Amniotic stem cell (primary cell): ENCODE measurements at places on chromosomes 12 and 14.

DNA sequence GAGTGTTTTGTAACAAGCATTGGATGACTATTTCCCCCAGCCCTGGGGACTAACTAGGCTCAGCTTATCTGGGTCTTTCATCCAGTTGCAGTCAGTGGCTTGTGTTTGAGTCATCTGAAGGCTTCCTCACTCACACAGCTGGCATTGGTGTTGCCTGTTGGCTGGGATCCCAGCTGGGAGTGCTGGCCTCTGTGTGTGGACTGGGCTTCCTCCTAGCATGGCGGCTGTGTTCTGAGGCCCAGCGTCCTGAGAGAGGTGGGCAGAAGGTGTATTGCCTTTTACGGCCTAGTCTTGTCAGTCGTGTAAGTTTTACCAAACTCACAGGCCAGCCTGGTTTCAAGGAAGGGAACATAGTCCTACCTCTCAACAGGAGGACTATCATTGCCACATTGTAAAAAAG, 28.3 kb upstream of the PPP2R5C start:
- no peak for DNase-seq

DNA sequence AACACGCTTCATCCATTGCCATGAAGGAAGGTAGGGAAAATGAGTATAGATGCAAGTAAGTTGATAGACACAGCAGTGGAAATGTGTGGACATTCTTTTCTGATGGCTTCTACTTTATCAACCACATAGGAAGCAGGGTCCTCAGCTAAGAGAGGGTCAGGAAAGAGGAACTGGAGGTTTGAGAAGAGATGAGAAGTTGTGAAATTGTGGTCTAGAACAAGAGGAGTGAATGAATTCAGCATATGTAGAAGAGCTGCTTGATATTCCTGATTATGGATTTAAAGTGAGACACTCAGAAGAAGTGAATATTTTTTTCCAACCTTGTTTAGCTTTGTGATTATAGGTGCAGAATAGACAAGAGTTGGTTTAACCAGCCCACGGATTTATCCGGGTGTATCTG, 128.5 kb downstream of the SLC15A5 start:
- DNase-seq = no peak

DNA sequence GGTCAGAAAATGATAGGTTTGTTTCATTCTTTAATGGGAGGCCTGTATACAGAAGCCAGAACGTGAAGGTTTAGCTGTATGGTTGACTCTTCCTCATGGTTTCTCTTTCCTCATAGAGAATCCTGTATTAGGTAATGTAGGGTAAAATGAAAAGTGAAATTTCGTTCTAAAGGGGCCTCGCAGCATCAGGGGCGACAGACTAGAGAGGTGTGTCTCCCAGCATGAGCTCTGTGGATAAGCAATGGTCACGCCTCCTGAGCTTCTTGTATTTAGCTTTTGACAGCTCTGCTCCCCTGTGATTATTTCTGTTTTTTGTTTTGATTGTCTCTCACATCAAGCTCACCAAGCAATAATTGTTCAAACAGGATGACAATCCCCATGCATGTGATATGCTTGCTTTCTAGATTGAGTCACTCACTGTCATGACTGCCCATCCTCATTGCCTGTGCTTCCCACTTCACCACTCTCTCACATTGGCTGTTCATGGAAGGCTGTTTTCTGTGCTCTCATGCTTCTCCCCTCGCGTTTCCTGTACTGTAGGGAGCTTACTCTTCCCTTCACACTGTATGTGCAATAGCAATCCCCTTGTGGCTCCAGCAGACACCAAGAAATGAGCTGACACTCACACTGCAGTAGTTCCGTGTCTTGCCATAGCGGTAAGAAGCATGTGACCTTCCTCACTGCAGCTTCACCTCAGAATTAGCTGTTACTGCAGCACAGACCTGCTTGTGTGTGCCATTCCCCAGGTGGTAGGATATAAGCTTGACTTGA, 44.0 kb downstream of the RAD52 start:
- no peak for DNase-seq

GRCh38 chr14:72528059-72528862, 365.6 kb downstream of the DPF3 start:
- no peak for DNase-seq

GRCh38 chr12:103687253-103687652, 100.2 kb downstream of the STAB2 start:
- no peak for DNase-seq

DNA sequence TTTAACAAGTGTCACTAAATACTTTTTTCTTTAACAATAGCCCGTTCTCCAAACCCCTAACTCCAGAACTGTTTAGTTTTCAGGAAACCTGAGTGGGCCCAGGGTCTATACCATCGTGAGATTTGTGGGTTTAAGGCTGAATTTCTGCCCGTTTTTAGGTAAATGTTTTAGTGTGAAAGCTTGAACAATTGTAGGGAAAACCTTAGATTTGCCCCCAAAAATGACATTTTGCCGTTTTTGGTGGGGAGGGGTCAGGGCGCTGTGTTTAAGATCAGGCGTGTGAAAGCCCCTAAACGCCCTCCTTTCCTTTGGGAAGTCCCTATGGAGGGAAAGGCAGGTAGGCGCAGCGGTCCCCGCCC, 320 bp upstream of the PRPF39 start:
- no peak for DNase-seq

DNA sequence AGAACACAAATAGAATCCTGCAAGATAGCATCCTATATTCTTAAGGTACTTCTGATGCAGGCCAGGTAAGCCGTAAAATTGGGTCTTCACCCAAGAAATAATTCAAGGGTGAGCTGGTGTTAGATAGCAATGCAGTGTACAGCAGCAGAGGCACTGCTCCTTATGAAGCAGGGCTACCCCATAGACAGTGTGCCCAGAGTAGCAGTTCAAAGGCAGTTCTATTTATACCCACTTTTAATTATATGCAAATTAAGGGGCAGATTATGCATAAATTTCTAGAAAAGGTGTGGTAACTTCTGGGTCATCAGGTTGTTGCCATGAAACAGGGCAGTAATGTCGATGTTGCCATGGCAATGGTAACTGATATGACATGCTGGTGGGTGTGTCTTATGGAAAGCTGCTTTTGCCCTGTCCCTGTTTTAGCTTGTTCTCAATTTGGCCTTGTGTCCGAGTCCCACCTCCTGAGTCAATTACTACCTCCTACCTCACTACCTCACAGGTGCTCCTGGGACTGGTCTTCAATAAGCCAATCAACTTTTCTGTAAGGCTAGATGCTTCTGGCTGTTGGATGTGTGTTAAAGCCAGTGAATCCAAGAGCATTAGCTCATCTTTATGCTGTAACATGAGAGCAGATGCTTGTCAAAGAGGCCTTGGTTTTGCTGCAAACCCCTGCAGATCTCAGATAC, 61.0 kb downstream of the PPM1A start:
- DNase-seq = no peak

DNA sequence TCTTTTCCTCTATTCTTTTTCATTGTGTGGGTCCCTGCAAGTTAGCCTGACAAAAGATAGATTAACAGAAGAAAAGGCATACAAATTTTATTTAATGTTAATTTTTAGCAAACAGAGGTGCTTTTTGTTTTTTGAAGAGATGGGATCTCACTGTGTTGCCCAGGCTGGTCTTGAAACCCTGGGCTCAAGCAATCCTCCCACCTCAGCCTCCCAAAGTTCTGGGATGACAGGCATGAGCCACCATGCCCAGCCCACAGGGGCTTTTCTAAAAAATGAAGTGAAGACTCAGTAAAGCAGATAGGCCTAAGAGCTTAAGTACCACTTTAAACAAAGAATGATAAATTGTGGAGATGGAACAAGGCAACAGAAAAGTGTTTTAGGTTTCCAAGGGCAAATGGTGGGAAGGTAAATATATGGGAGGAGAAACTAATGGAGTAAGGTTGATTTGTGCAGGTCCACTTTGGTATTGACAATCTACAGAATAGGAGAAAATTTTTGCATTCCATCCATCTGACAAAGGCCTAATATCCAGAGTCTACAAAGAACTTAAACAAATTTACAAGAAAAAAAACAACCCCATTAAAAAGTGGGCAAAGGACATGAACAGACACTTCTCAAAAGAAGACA, 18.6 kb upstream of the EEA1 start:
- no peak for DNase-seq

DNA sequence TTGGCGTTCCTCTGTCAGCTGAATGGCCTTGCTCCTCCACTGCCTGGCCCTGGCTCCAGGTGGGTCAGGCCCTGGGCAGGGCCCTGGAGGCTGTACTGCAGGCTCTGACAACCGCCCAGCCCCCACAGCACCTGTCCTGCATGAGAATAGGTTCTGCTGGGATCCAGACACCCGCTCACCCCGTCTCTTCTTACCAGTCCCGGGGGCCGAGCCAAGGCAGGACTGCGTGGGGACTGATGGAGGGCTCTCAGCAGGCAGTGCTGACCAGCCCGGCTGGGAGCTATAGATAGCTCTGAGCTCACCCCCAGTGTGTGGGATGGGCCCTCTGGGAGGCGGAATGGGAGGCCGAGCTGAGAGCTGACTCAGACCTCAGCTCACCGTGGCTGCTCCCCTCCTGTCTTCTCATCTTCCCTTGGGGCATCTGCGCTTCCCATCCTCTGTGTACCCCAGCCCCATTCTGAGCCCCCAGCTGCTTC, 39.6 kb downstream of the TEAD4 start:
- DNase-seq = peak; percentile 12

DNA sequence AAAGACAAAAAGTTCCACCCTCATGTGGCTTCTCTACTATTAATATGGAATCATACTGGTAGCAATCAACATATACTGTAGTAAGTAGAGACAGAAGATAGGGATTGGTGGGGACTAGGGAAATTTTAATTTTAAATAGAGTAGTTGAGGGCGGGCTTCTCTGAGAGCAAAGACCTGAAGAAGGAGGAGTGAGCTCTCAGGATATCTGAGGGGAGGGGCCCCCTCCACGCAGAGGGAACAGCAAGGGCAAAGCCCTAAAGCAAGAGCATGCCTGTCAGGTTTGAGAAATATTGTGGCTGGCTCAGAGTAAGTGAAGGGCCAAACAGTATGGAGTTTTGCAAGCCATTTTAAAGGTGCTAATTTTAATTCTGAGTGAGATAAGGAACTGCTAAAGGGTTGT, 64.3 kb downstream of the PCNX1 start:
- no peak for DNase-seq

GRCh38 chr12:9387450-9387849, 179.3 kb upstream of the PZP start:
- DNase-seq = no peak

GRCh38 chr14:23876160-23876750, 77.3 kb upstream of the DHRS4 start:
- no peak for DNase-seq

DNA sequence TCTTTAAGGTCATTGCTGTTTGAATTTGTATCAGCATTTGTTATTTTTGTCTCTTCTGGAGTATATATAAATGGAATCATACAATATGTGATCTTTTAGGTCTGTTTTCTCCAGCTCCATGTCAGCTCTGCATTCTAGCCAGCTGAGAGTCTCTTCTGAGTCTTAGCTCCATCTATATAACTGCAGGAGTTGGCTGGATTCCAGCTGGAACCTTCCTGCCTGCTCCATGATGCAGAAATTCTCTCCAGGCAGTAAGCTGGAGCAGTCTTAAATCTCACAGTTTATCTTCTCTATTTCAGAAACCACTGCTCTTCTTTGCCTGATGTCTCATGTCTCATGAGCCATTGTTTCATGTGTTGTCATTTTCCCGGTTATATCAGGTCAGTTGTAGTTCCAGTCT, 827.6 kb downstream of the NRXN3 start:
- no peak for DNase-seq

- DNase-seq = no peak
Observed at GRCh38 chr12:32052212-32052713, 54.4 kb upstream of the BICD1 start.

GRCh38 chr12:14827043-14827442, 13.1 kb upstream of the SMCO3 start:
- no peak for DNase-seq

- DNase-seq = no peak
Observed at GRCh38 chr14:83467811-83468210, 1934.2 kb upstream of the SEL1L start.

DNA sequence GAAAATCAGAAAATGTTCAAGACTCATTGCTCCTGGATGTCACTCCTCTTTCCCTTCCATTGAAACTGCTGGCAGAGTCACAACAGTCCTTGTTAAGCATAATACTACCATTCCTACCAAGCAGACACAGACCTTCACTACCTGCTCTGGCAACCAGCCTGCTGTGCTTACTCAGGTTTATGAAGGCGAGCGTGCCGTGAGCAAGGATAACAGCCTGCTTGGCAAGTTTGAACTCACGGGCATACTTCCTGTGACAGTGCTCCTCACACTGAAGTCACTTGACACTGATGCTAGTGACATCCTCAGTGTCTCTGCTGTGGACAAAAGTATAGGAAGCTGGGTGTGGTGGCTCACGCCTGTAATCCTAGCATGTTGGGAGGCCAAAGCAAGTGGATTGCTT, 15.7 kb upstream of the PHETA1 start:
- DNase-seq = no peak

DNA sequence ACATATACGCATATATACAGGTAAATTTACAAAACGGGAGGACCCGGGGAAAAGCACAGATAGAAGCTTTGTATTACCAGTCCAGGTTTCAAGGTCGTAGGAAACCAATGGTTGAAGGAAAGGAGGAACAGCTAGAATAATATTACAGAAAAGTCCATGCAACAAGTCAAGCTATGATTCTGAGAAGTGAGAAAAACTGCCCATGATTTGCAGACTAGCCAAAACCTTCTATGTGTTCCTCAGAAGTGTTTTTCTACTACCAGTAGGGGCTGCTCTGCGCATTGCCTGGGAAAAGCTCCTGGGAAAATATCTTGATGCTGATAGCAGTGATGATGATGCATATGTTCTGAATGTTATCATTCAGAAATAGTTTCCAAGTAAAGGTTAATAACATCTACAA, 2.2 kb downstream of the PDZRN4 start:
- DNase-seq = no peak

- no peak for DNase-seq
Observed at GRCh38 chr12:24630446-24630845, 318.5 kb downstream of the BCAT1 start.

- DNase-seq = no peak
Observed at GRCh38 chr12:54266852-54267251, 13.1 kb downstream of the CBX5 start.

GRCh38 chr12:59118356-59118755, 198.1 kb upstream of the LRIG3 start:
- DNase-seq = no peak
